ENCODE measurements at places on chromosomes 6 and 20.

- DNase-seq, result peak; percentile 44
Measured at GRCh38 chr6:98946879-98947410, 801 bp downstream of the FBXL4 start.

DNA sequence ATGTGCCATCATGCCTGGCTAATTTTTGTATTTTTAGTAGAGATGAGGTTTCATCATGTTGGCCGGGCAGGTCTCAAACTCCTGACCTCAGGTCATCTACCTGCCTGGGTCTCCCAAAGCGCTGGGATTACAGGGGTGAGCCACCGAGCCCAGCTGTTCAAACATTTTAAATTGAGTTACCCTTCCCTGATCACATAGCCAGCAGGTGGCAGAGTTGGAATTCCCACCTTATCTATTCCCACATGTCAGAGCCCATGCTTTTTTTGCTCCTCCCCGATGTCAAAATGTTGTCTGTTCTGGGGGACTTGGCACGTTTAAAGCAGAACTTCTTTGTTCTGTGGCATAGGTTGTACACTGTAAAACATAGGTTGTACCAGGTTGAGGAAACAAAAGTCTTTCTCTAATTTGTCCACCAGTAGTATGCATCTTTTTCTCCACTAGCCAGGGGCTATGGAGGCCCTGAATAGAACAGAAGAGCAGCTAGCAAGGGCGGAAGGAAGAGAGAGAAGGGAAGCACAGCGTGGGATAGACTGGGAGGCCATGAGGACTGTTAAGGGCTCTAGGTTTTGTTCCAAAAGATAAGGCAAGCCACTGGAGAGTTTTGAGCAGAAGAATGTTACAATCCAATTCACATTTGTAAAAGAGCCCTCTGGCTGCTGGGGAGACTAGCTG is 7.3 kb upstream of the LBP start:
- no peak for DNase-seq

DNA sequence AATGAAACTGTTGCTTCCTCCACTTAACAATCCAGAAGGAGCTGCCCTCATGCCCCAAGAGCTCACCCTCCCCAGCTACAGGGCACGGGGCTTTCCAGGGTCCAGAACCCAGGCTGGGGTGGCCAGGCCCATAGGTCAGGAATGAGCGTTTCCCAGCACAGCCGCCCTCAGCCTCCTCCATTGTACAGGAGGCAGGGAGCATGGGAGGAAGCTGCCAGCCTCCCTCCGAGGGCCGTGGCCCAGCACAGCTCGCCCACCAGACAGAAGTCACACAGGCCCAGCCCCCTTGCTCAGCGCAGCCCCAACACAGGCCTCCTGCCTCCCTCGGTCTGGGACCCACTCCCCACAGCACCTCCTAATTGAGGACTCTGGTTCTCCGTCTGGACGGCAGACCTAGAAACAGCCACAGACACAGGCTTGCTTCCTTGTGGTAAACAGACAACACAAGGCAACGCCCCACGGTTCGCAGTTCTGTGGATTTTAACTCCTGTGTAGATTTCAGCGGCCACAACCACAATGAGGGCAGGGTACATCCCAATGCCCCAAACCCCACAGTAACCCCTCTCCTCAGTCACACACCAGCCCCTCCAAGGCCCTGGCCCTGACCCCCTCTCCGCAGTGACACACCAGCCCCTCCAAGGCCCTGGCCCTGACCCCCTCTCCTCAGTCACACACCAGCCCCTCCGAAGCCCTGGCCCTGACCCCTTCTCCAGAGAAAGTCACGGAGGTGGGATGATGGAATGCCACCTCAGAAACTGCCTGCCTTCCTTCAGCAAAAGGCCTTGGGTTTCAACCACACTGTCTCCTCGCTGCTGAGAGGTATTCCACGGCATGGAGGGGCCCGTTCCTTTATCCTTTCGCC is 173.5 kb downstream of the DLL1 start:
- DNase-seq, result no peak

DNA sequence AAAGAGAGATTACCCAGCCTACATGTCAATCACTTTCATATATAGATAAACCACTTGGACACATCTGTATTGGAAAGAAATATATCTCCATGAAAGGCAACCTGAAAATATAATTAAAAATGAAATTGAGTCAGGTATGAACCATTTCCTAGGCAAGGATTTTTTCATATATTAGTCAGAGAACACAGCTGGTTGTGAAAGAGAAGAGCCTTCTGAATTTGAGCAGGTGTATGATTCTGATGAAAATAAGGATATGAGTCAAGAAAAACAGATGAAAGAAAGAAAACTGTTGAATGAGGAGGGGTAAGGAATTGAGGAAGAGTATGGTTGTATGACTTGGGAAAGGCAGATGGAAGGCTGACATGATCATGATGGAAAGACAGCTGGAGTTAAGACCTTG is 441.1 kb downstream of the HAO1 start:
- DNase-seq, result no peak

DNA sequence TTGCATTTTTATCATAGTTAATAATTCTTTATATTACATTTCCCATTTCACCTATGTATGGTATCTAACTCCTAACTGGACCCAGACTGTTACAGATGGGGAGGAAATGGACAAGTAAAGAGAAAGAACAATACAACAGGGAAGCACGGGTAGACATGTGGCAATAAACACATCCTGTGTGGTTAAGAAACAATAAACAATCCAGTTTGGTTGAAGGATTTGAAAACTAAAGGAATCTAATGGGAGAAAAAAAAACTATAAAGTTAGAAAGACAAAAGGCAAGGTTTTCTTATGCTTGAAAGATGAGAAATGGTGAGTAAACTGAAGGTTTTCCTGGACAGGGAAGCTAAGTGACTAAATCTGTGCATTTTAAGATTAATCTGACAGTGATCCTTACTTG is 34.9 kb upstream of the ALDH8A1 start:
- DNase-seq, result no peak

GRCh38 chr6:27720607-27721580 is 191.3 kb downstream of the OR2B2 start:
- no peak for DNase-seq

DNA sequence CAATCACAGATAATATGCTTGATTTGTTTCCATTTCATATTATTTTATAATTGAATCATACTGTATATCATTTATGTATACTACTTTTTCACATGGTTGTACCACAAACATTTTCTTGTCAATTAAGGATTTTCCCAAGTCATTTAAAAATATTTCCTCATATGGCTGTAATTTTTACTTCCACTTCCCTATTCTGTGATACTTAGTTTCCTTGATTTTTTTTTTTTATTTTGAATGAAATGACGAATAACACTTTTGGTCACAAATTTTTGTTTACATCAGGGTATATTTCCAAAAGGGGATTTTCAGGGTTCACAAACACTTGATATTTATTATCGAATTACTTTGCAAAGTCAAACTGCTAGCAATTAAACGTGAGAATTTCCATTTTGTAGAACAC is 515.6 kb downstream of the KIF16B start:
- no peak for DNase-seq

DNA sequence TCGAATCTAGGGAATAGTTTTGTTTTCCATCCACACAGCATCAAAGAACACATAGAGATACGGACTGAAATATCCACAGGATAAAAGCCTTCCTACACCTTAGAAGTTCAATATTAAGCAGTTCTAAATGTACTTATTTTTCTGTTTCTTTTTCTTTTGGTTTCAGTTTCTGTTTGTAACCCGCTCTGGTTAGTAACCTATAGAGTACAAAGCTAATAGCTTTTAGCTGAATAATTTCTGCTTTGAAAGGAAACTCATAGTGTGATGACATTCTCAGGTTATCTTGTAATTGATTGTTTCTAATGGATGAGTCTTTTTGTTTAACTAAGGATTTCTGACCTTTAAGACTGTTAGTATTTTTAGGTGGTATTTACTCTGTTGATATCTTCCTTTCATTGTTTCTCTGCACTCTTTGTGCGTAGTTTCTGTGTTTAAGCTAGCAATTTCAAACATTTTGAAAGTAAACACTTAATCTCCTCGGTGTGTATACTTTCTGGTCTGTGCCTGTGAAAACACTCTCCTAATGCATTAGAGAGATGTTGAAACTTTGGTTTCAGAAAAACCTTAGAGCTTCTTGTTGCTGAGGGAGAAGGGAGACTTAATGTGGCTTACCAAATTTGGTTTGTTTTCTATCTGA is 385.5 kb downstream of the HDGFL1 start:
- no peak for DNase-seq

DNA sequence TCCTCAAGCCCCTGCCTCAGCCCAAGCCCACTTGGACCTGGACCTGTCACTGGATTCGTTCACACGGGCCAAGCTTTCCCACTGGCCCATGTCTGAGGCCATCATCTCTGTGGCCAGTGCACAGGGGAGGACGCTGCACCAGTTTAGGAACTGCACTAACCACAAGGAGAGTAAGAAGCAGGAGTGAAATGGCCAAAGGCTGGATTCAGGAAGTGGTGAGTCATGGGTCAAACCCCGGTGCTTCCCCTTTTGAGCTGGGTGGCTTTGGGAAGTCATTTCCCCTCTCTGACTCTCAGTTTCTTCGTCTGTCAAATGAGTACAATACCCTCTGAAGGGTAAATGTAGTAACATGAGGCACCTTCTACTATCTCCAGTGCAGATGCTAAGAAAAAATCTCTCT is 87.9 kb downstream of the CD40 start:
- DNase-seq, result no peak

DNA sequence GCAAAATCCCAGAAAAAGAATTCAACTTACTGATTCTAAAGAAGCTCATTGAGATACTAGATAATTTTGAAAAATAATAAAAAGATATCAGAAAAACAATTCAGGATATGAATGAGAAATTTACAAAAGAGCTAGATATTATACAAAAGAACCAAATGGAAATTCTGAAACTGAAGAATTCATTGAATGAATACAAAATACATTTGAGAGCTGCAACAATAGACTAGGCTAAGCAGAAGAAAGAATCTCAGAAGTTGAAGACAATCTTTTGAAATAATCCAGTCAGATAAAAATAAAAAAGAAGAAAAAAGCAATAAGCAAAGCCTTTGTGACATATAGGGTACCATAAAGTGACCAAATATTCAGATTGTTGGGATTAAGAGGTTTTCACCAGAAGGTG is 206.0 kb downstream of the CD109 start:
- DNase-seq, result no peak

DNA sequence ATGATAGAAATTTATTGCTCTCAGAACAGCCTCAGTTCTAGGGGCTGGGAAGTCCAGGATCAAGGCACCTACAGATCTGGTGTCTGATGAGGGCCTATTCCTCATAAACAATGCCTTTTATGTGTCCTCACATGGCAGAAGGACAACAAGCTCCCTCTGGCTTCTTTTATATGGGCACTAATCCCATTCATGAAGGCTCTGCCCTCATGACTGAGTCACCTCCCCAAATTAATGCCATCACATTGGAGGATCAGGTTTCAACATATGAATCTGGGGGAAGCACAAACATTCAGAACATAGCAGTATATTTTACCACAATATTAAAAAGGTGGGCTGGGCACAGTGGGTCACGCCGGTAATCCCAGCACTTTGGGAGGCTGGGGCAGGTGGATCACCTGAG is 58.5 kb upstream of the CCN6 start:
- no peak for DNase-seq

DNA sequence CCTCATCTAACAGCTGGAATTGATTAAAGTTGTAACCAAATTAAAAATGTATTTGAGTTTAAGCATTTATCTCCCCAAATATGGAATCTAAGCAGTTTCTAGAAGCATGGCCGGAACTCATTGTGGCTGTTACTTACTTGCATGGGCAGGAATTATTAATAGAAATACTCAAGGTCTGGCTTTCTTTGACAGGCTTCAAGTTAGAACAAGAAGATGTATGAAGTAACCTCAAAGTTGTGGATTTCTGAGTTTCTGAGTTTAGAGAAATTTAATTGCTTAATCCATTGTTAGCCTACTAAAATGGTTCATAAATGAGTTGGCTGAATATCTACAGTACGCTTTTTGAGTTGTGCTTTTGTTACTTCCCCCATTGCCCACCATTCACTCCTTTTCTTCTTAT is 7.7 kb downstream of the CARMIL1 start:
- DNase-seq, result no peak

GRCh38 chr6:167786853-167787675 is 39.6 kb upstream of the AFDN start:
- no peak for DNase-seq

GRCh38 chr6:167866642-167867041 is 39.9 kb downstream of the AFDN start:
- DNase-seq, result no peak
